ENCODE measurements at places on chromosomes 5 and 9. TPM values are rescaled to one million over a fixed set of nuclear protein-coding genes. Genes with fewer than 3 reads are reported as not detected.
A peak's percentile ranks its signal among the peaks of the same experiment; 100 is the strongest.

The TRAF2 gene
- 39.7 TPM for total RNA-seq

- DNase-seq = no peak
Measured at GRCh38 chr5:14115323-14115895, 27.7 kb upstream of the TRIO start.

DNA sequence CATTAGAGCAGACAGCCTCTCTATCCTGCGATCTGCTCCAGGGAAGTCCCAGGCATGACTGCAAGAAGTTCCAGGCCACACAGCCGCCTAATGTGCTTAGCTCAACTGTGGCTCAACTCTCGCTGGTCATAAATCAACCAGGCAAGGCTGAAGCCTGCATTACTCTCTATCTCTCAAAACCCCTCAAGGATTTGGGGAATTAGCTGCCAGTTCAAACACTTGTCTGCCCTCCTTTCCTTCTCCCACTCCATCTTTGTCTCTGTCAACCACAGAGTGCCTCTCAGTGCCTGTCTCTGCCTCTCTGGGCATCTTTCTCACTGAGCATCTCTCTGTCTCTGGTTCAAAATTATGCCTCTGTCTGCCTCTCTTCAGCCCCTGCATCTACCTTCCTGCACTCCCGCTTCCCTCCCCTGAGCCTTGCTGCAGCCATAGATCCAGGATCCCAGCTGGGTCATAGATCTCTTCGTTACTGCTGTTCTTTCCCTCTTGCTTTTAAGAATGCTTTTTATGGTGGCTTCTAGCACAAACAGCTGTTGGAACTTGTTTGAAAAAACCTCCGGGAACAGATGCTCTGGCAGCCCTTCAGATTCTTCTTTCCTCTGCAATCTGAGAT is 27.9 kb upstream of the GALNT10 start:
- no peak for DNase-seq

The HRH2 gene
- total RNA-seq = 8.7 TPM

DNA sequence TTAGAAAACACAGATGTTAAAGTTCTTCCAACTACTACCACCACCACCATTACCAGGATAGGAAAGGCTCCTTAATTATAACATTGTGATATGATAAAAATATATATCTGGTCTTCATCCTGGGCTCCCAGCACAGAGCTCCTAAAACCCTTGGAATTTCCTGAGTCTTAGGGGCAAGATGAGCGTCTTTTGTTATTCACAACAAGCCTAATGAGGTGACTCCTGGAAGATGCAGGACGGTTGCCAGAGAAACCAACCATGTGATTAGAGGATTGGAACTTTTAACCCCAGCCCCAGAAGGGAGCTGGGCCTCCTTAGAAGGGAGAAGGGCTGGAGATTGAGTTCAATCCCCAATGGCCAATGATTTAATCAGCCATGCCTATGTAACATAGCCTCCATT is 148.0 kb upstream of the ADRA1B start:
- DNase-seq = no peak

GRCh38 chr5:15255576-15255975 is 244.4 kb upstream of the FBXL7 start:
- DNase-seq = no peak

DNA sequence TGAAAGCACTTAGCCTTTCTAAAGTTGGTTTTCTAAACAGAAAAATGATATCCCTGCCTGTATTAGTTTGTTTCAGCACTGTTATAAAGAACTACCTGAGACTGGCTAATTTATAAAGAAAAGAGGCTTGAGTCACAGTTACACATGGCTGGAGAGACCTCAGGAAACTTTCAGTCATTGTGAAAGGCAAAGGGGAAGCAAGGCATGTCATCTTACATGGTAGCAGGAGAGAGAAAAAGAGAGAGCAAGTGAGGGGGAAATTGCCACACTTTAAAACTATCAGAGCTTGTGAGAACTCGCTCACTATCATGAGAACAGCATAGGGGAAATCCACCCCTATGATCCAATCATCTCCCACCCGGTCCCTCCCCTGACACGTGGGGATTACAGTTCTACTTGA is 64.9 kb downstream of the FAM170A start:
- DNase-seq = no peak

- peak; percentile 28 for DNase-seq
Measured at GRCh38 chr9:4982721-4983482, 2.2 kb upstream of the JAK2 start.

DNA sequence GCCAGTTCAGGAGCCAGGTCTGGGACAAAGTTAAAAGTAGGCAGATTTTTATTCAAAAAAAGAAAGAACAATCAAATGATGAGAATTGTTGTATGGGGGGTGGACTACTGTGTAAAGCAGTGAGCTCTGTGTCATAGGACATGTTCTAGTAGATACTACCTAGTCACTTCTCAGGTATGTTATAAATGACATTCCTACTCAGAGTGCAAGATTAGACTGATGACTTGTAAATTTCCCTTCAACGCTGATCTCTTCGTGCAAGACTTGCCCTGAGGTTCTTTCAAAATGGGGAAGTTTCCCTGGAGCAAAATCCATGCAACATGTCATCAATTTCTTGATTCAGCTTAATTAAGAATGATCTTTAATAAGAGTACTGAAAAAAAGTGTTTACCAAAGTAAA is 175.1 kb downstream of the RORB start:
- DNase-seq = no peak

DNA sequence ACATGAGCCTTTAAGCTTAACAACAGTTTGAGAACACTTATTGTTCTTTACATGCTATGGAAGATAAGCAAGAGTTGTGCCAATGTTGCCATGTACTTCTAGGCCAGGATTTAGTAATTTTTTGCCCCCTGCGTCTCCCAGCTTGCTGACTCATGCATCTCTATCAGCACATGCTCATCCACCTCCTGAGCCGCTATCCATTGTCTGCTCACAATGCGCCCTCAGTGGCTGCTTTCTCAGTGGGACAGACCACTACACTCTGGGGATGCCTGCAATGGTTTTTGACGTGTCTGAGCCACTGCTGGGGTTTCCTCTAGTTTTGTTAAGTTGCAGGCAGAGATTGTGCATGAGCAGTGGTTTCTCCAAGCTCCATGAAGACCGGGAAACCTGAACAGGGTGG is 50.9 kb upstream of the PHF2 start:
- DNase-seq = no peak

- no peak for DNase-seq
Measured at GRCh38 chr5:150694612-150695011, 6.2 kb downstream of the RBM22 start.

GRCh38 chr5:170312666-170313065 is 15.1 kb upstream of the LCP2 start:
- DNase-seq = peak; percentile 90

DNA sequence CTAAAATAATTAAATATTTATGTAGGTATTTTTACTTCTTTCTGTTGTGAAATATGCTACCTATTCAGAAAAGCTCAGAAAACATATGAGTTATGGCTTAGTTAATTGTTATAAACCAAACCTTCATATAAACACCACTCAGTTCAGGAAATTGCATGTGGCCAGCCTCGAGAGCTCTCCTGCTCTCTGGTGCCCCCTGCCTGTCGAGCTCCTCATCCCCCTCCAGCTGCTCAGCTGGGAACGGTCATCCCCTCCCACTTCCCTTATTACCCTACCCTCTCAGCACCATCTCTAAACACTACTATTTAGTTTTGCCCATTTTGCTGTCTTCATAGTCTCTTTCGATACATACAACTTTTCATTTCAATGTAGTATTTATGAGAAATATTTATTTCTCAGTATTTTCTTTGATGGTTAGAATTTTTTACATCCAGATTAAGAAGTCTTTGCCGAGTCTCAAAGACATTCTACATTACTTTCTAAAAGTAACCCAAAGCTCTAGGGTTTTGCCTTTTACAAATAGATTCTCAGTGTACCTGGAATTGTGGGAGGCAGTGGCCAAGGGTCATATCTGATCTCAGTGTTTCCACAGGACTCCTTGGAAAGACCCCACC is 51.2 kb upstream of the SEMA4D start:
- peak; percentile 94 for DNase-seq

All from activated naive CD4-positive, alpha-beta T cell treated with anti-CD3 and anti-CD28 coated beads for 36 hours (primary cell).